Stimulated activated CD4-positive, alpha-beta T cell treated with anti-CD3 and anti-CD28 coated beads, Interleukin-4, amount 100 ng/mL, for 48 hours (primary cell): ENCODE measurements at places on chromosomes 1 and 21.

GRCh38 chr1:38125016-38125415 lies 78.4 kb upstream of the POU3F1 start:
- DNase-seq, result no peak

GRCh38 chr1:72324451-72324850 lies 42.1 kb upstream of the NEGR1 start:
- no peak for DNase-seq

- no peak for DNase-seq
Measured at GRCh38 chr21:27586986-27587385, 620.1 kb upstream of the ADAMTS5 start.

GRCh38 chr1:248890549-248891498 lies 15.2 kb upstream of the PGBD2 start:
- no peak for DNase-seq

- no peak for DNase-seq
Measured at GRCh38 chr1:31135973-31136600, 70.6 kb upstream of the PUM1 start.

DNA sequence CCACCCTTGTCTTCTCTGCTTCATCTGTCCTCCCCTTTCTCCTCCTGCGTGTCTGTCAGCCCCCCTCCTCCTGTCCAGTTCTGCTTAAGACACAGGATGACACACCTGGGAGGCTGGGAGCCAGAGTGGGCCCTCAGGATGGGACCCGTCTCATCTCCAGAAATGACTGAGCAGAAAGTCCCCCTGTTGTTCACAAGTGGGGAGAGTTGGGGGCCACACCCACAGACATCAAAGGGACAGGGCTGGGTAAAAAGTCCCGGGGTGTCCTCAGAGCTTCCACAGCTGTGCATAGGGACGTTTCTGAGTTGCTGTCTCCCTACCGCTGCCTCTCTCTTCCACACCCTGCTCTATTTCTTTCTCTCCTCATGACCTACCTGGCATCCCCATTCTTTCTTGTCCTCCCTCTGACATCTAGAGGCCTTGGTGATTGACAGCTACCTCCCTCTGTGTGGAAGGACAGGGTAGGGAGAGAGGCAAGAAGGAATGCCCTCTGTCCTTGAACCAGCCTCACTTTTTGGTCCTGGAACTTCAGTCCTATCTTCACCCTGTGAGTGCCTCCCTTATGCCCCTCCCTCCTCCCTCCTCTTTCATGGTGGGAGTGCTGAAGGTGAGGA lies 19.5 kb upstream of the SH2D2A start:
- no peak for DNase-seq

- DNase-seq, result no peak
Measured at GRCh38 chr1:21882721-21883415, 54.2 kb downstream of the HSPG2 start.

DNA sequence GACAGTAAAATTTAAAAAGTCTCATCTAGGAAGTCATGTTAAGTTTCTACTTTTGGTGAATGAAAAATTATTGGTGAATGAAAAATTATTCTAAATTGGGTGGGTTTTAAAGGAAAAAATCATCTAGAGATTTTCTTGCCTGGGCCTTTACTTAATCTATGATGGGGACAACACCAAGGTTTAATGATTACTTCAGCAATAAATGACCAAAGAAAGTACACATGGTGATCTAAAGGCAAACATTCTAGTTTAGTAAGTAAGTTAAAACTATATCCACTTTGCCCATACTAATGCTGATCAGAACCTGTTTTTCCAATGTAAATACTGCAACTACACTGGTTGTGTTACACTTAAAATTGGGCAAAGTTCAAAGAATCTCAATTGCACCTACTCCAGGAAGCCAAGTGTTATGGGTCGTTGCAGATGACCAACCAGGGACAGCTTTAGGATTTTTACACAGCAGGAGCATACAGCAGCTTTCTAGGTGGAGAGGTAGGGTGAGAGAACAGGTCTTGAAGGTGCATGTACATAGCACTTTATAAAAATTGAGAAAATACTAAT lies 14.6 kb upstream of the RPL5 start:
- DNase-seq, result no peak

GRCh38 chr1:154348429-154349076 lies 23.2 kb downstream of the ATP8B2 start:
- no peak for DNase-seq

- DNase-seq, result no peak
Measured at GRCh38 chr1:169316556-169316955, 51.0 kb downstream of the NME7 start.
